ENCODE measurements at places on chromosomes 3 and 15. TPM values are rescaled to one million over a fixed set of nuclear protein-coding genes. Genes with fewer than 3 reads are reported as not detected.

DNA sequence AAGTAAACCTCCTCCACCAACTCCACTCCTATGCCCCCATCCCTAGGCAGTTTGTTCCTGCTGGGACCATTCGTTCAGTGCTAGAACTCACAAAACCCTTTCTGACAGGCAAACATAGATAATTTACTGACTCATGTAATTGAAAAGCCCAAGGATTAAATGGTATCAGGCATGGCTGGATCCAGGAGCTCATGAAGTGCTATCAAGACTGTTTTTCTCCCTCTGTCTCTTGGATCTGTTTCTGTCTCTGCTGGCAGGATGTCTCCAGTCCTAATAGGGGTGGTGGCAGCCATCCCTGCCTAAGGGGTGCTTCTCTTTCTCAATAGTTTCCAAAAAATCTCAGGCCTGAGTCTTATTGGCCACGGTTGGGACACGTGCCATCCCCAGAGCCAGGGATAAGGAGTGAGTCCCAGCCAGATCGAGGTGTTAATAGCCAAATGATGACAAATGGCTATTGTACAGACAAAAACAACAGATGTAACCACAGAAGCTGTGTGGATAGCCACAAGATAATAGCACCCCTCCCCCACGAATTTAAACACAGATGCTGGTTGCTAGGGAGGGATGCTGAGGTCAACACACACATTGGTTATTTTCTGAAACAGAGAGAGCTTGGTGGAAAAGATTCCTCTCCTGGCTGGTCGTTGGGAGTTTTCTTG lies 168.6 kb downstream of the SHQ1 start:
- no peaks in the 10 kb centered on the region for H3K4me1 ChIP-seq
- H3K27me3 ChIP-seq, result no peaks in the 10 kb centered on the region
- no peaks in the 10 kb centered on the region for H3K36me3 ChIP-seq
- H3K27ac ChIP-seq, result no peak overlapping the region
- H3K4me3 ChIP-seq, result no peak overlapping the region

DNA sequence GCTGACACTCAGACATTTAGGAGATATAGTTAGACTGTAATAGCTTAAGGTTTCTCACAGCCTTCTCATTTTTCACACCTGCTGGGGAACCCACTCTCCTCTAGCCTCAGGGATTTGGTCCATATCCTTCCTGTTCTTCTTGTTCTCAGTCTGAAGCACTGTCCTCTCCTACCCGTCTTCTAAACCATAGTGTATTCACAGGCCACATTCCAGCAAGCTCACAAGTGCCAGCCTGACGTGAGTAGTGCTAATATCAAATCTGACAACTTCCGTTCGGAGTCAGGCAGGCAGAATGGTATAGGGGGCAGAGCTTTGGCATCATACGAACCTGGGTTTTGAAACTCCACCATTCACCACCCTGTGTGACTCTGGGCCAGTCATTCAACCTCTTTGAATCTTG lies 6.9 kb upstream of the CA12 start:
- no peaks in the 10 kb centered on the region for H3K36me3 ChIP-seq
- peaks cover 36% of the 10 kb centered on the region for H3K27me3 ChIP-seq
- peaks cover 4% of the 10 kb centered on the region for H3K4me1 ChIP-seq
- DNase-seq, result no peak

DNA sequence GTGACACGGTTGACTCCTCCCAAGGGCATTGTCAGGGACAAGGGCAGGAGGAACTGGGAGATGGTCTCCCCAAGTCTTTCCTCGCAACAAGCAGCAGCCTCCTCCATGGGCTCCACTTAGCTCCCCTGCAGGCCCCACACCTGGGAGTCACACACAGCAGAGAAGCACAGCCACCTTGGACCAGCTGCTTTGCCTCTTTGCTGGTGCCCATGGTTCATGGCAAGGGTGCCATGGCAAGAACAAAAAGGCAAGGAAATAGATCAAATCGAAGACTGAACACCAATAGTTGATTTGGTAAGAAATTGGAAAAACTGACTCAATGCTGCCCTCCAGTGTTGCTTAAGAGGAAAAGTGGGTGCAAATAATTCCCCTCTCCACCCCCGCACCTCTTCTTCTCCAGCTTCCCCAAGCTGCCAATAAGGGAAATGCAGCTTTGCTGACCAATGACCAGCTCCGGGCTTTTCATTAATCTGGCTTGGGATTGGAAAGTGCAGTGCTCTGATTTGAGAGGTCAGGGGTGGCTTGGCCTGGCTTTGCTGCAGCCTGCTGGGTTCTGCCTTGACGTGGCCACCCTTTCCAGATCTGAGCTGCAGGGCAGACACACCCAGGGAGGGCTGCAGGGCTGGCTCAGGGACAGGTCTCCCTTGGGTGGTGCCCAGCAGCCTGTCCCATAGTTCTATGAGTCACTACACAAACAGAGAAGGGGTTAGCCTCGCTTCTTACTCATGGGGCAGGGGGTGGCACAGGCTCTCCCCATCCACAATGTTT lies 162.0 kb downstream of the KLF13 start:
- H3K27me3 ChIP-seq, result peaks cover 13% of the 10 kb centered on the region
- peak; percentile 87 for DNase-seq
- no peak overlapping the region for H3K27ac ChIP-seq
- no peaks in the 10 kb centered on the region for H3K4me1 ChIP-seq

The GOLGA6D gene
- 0.14 TPM for total RNA-seq

DNA sequence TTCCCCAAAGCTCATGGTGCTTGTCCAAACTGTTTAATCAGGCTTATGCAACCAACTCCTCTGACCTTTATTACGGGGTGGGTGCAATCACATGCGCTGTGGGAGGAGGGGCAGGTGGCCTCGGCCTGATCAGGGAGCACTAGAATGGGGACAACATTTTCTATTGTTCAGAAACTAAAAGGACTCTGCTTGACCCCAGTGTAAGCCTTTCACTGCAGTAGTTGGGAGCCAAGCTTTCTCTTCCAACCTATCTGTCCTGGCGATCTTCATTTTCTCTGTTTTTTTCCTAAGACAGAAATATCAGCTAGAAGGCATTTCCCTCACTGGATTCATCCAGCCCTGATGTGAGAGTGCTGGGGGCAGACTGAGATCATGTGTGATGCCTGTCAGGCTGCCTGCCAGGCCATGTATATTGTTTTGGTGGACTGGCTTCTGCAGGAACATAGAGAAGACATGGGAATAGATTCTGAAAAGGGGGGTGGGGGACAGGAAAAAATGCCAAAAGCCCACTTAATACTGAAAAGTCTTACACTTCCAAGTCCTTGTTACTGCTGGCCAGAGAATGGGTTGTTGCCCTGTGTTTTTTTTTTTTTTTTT lies 627.0 kb upstream of the TBL1XR1 start:
- no peak overlapping the region for H3K27ac ChIP-seq
- no peaks in the 10 kb centered on the region for H3K36me3 ChIP-seq
- H3K4me3 ChIP-seq, result no peak overlapping the region
- DNase-seq, result no peak

DNA sequence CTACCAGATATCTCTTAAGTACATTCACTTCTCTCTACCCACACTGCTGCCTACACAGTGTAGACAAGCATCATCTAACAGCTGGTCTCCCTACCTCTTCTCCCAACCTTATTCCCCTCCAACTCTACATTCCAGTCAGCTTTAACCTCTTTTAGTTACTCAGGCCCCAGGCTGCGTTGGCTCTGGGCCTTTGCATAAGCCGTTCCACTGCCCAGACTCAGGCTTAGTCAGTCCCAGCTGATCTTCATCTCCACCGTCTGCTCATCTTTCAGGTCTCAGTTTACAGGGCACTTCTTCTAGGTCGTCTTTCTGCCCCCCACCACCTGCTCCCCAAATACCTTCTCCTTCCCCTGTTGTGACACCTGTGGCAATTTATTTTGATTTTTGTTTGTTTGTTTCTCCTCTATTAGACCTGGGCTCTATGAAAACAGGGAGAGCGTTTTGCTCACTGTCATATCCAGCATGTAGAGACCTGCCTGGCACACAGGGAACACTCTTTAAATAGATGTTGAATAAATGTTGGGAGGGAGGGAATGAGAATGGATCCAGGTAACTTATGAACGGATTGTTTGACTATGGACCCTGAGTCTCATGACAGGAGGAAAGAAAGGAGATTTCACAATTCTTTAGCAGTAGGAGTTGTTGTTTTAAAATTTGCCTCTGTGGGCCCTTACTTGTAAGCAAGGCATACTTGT lies 11.1 kb downstream of the SLC27A2 start:
- no peaks in the 10 kb centered on the region for H3K36me3 ChIP-seq
- H3K4me3 ChIP-seq, result no peak overlapping the region
- no peaks in the 10 kb centered on the region for H3K27me3 ChIP-seq
- no peak overlapping the region for H3K27ac ChIP-seq
- DNase-seq, result no peak

DNA sequence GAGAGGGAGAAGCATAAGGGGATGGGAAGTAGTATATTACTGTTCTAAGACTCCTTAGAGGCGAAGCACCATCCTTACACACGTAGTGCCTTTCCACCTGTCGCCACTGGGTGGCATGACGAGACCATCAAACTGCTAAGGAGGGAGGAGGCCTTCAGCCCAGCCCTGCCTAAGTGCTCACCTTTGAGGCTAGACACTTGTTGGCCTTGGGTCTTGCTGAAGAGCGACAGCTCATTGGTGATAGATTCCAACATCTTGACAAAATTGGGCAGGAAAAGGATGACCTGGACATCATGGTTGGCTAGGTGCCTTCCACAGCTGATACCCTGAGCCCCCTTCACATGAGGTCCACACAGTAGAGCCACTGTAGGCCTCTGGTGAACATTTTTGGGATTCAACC lies 19.6 kb downstream of the CLK3 start:
- no peak overlapping the region for H3K4me3 ChIP-seq
- no peak overlapping the region for H3K27ac ChIP-seq
- no peaks in the 10 kb centered on the region for H3K27me3 ChIP-seq
- no peaks in the 10 kb centered on the region for H3K4me1 ChIP-seq
- H3K36me3 ChIP-seq, result peaks cover 93% of the 10 kb centered on the region
- DNase-seq, result peak; percentile 90

DNA sequence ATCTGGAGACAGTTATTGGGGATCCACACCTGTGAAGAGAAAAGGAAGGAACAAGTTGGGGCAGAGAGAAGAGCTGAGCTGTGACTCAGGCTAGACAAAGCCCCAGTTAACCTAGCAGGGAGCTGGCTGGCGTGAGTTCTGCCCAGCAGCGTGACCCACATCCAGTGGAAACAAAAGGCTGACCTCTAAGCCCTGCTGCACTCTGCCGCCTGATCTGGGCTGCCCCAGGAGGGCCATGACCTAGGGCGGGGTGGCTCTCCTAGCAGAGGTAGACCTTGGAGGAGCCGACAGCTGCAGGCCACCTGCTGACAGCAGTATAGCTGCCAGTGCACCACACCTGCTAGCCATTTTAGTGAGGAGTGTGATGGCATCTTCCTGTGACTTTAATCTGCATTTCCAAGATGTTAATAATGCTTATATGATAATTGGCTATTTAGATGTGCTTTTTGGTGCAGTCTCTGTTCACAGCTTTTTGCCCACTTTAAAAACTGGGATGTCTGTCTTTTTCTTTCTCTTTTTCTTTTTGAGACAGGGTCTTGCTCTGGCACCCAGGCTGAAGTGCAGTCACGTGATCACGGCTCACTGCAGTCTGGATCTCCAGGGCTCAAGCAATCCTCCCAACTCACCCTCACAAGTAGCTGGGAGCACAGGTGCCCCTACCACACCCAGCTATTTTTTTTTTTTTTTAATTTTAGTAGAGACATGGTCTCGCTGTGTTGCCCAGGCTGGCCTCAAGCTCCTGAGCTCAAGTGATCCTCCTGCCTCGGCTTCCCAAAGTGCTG lies 78.1 kb downstream of the LSM3 start:
- peak; percentile 71 for DNase-seq
- H3K4me1 ChIP-seq, result peaks cover 5% of the 10 kb centered on the region
- H3K27me3 ChIP-seq, result no peaks in the 10 kb centered on the region
- no peaks in the 10 kb centered on the region for H3K36me3 ChIP-seq
- H3K27ac ChIP-seq, result no peak overlapping the region
- no peak overlapping the region for H3K4me3 ChIP-seq

GRCh38 chr3:134104031-134104430 lies 74.3 kb upstream of the SLCO2A1 start:
- H3K36me3 ChIP-seq, result no peaks in the 10 kb centered on the region
- H3K4me1 ChIP-seq, result no peaks in the 10 kb centered on the region
- H3K27me3 ChIP-seq, result no peaks in the 10 kb centered on the region
- no peak for DNase-seq
- no peak overlapping the region for H3K4me3 ChIP-seq
- no peak overlapping the region for H3K27ac ChIP-seq

DNA sequence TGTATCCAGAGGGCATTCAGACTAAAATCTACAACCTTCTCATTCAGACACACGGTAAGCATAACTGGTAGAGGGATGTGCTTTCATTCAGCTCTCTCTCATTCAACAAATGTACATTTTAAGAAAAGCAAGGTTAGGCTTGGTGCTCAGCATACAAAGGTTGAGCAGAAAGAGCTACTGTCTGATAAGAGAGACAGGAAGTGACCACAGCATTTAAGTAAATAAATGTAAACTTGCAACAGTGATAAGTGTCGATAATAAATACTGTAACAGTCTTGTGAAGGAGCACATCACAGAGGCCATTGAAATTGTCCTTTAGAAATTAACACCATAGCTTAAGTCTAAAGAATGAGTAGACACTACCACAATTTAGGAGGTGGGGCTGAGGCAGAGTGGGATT lies 3.4 kb downstream of the CD96 start:
- H3K27me3 ChIP-seq, result no peaks in the 10 kb centered on the region
- H3K27ac ChIP-seq, result no peak overlapping the region
- H3K4me3 ChIP-seq, result no peak overlapping the region
- no peak for DNase-seq
- no peaks in the 10 kb centered on the region for H3K4me1 ChIP-seq
- no peaks in the 10 kb centered on the region for H3K36me3 ChIP-seq
